ENCODE measurements at places on chromosomes 12 and 14.

- DNase-seq: peak; percentile 19
Measured at GRCh38 chr14:64636208-64636979, 67.8 kb upstream of the PLEKHG3 start.

DNA sequence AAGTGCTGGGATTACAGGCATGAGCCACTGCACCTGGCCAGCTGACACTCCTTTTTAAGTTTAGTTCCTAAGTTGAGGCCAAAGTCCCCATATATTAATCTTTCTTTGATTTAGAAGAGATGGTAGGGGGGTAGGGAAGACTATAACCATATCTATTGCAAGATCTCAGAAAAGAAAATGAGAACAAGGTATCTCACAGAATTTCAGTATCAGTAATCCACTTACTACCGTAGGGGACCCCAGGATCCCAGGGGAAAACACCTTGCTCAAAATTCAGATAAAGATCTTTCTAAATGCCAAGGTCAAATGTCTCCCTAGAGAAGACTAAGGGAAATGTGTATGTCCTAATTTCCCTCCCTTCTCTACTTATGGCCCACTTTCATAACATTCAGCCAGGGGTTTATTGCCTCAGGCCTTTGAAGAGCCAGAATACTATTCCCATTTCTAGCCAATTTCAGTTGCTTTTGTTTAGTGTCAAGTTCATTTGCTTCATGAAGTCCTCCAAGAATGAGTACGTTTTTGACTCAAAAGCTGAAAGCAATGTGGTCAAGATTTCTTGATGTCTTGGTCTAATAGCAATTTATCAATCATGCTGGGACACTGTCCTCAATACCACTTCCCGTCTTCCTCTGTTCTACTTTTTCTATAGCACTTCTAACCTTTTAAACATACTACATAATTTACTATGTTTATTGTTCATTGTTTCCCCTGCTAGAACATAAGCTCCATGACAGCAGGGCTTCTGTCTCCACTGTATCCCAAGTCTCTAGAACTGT, 86.3 kb downstream of the DCAF5 start:
- DNase-seq: no peak

- DNase-seq: no peak
Measured at GRCh38 chr12:76471579-76471978, 88.0 kb downstream of the OSBPL8 start.

- DNase-seq: no peak
Measured at GRCh38 chr14:24712909-24713308, 78.9 kb upstream of the GZMB start.

- DNase-seq: no peak
Measured at GRCh38 chr14:101449114-101449513, 112.2 kb upstream of the DIO3 start.

DNA sequence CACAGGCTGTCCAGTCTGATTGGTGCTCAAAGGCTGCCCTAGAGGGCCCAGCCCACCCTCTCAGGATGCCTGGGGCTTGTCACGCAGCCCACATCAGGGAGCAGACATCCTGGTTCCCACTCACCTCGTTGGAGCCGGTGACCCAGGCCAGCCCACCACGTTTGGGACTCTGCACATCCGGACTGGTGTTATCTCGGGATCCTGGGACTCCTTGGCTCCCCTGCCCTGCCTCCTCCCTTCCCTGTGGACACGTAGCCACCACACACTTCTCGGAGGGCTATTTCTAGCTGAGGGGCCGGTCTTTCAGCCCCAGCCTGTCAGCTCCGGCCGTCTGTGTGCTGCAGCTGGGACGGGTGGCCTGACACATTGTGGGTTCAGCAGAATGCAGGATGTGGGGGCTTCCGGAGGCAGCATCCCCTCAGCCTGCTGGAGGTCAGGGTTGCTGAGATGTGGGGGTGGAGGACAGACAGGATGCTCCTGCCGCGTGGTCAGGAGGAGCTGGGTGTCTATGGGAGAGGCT, 12.8 kb upstream of the FGF23 start:
- DNase-seq: no peak

DNA sequence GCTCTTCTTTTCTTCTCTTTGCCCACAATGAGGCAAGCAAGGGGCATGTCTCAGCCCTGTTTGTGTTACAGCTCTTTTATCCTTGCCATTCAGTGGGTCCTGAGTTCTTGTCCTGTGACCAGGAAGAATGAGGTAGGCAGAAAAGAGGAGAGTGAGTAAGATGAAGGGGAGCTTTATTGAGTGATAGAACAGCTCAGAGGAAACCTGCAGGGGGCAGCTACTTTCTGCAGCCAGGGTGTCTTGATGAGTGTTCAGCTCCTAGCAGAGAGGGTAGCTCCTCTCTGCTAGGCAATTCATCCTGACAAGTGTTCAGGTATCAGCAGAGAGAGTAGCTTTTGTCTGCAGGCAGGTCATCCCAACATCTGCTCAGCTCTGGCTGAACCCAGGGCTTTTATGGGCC, 41.0 kb downstream of the HSD17B6 start:
- DNase-seq: no peak

- no peak for DNase-seq
Measured at GRCh38 chr12:14984036-14984435, 11.2 kb downstream of the PDE6H start.

- peak; percentile 82 for DNase-seq
Measured at GRCh38 chr12:12870465-12870864, 20.9 kb upstream of the GPRC5A start.

GRCh38 chr14:41663473-41663850, 56.8 kb downstream of the LRFN5 start:
- DNase-seq: no peak

GRCh38 chr14:28116716-28117115, 649.9 kb upstream of the FOXG1 start:
- no peak for DNase-seq

DNA sequence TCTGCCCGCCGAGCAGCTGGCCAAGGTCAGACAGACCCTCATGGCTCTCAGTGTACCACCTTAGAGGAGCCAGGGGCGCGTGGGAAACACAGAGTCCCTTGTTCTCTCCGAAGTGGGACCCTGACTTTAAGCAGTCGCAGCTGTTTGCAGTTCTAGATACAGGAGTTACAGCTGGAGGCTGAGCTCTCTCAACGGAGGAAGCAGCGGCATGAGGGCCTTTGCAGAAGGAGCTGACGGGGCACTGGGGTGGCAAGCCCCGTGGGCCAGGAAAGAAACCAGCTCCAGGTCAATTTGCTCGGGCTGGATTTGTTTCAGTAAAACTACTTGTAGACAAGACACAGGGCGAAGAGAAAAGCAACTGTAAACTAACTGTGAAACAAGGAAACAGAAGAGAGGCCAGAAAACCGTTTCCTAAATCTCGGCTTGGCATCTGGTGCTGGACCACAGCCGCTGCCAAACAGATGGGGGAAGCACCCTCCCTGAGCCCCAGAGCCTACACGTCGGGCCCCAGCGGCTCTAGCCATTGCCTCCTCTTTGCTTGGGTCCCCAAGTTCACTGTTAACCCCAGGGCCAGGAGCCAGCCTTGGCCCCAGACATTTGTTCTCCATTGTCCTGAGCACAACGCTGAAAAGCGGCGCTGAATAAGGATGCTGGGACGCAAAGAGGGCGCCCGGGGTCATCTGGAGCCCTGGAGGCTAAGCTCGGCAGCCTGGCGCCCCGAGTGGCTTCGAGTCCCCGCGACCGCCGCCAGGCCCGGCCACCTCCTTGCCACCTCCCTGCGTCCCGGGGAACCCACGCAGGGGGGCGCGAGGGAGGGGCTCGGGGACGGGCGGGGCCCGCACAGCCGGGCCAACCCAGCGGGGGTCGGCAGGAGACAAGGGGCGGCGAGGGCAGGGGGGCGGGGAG, 914 bp upstream of the PACS2 start:
- no peak for DNase-seq

GRCh38 chr12:95215949-95216348, 1.3 kb downstream of the FGD6 start:
- no peak for DNase-seq

DNA sequence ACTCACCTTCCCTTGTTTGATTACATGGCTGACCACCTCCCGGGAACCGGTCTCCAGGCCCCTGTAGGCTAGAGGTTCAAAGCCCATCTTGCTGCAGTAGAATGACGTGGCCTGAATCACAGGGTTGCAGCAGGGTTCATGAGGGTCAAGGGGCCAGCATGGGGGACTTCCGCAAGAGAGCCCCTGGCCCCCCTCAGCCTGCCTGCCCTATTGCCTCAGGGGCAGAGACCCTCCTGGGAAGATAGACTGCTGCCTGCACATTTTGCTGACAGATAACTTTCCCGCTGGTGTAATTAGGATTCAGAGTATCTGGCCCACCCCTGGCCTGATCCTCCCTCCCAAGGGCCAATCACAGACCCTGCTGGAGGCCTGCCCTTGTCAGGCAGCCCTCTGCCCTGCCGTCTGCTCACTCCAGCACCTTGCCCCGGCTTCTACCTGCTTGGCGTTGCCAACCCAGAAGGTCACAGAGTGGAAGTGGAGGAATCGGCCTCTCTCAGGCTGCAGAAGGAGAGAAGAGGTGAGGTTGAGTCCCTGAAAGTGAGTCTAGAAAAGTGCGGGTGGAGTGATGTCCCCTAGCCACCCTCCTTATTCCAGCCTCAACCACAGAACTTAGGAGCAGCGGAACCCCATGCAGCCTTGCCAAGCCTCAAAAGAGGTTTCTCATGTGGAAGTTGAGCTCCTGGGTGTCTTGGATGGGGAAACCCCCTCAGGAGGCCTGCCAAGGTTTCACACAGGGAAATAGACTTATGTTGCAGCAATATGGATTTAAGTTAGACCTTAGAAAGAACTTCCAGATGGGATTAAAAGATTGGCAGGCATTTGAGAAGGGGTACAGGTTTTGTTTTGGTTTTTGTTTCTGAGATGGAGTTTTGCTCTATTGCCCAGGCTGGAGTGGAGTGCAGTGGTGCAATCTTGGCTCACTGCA, 1.1 kb downstream of the HPD start:
- DNase-seq: no peak

GRCh38 chr14:63770187-63770807, 42.4 kb upstream of the SGPP1 start:
- DNase-seq: peak; percentile 28

DNA sequence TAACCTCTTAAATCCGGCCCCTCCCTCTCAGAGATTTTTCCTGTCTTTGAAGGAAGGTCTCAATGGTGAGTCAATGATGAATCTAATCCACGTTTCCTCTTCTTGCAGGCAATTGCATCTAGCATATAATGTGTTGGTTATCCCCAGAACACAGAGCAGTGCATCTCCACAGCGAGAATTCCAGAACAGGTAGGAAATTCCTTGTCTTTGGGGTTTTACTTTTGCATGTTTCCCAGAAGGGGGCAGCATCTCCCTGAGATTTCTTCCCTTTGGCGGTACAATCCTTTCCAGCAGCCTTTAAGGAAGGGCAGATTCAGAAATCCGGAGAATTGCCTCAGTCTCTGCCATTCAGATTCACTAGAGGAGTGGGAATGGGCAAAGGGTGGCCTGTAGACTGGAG, 128.0 kb downstream of the KCNA5 start:
- DNase-seq: peak; percentile 22

DNA sequence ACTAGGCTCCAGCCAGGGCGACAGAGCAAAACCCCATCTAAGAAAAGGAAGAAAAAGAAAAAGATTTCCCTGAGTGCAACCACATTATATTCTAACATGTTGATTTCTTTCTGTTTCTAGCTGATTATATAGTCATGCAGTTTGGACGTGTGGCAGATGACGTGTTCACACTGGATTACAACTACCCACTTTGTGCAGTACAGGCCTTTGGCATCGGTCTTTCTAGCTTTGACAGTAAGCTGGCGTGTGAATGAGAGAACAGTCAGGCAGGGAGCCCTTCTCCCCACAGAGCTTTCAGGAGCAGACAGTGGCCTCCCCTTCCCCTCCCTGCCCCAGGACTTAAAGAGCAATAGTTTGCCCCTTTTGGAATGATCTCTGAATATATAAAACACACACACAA, 20.0 kb upstream of the TEAD4 start:
- DNase-seq: no peak

DNA sequence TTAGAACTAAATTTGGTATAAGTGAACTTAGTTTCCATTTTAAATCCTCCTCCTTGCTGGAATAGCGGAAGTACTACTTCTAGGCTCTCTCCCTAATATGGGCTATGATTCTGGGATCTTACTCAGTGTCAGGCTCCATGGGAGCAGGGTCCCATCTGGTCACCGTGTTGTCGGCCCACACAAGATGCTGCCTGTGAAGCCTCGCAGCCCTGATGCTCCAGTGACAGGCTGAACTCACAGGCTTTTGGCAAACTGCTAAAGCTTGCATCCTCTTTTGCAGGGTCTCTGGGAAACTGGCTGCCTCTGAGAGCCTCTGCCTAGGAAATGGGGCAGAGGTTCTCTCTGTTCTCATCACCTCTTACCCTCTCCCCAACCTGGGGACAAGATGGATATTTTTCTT, 88.4 kb downstream of the RPAP3 start:
- DNase-seq: no peak

GRCh38 chr12:101863981-101864380, 13.4 kb upstream of the DRAM1 start:
- DNase-seq: no peak

- peak; percentile 88 for DNase-seq
Measured at GRCh38 chr14:81401420-81402122, 1.4 kb upstream of the STON2 start.

GRCh38 chr12:54337854-54338650, 13.1 kb downstream of the COPZ1 start:
- DNase-seq: no peak

DNA sequence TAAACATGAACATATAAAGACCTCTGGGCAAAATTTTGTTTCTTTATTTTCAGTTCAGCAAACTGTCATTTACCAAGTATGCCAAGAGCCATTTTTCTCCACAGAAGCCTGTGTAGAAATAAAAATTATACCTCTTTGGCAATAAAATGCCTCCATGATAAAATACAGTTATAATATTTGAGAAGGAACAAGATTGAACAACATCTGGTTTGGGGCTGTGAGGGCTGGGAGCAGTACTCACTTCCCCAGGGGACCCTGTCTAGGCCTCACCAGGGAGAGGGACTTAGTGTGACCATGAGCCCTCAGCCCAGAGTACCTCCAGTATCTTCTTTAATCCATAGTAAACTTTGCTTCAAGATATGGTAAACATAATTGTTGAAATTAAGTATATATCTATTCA, 65.1 kb downstream of the DAAM1 start:
- no peak for DNase-seq

- DNase-seq: no peak
Measured at GRCh38 chr14:62077676-62078261, 315.5 kb downstream of the SNAPC1 start.

- no peak for DNase-seq
Measured at GRCh38 chr12:124422142-124422569, 127.3 kb downstream of the RFLNA start.
